Stimulated activated CD8-positive, alpha-beta memory T cell treated with anti-CD3 and anti-CD28 coated beads, Interleukin-7, amount 100 ng/mL, for 24 hours (primary cell): ENCODE measurements at places on chromosomes 16 and 17.
A peak's percentile ranks its signal among the peaks of the same experiment; 100 is the strongest.

- no peak for DNase-seq
Measured at GRCh38 chr17:72397687-72398086, 276.9 kb downstream of the SOX9 start.

GRCh38 chr16:53369921-53370320 is 64.3 kb upstream of the RBL2 start:
- DNase-seq: no peak

DNA sequence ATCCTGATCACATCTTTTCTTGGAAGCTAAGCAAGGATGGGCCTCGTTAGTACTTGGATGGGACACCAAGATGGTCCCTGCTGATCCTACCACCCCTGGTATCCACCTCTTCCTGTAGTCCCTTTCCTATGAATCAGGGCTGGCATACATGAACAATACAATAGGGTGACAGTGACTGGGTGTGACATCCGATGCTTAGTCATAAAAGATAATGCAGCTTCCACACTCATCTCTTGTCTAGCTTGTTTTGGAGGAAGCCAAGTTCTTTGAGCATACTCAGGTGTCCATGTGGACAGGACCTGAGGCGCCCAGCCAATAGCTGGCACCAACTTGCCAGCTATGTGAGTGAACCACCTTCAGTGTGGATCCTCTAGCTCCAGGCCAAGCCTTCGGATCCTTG is 62.5 kb upstream of the NFAT5 start:
- DNase-seq: no peak

GRCh38 chr16:61309386-61309785 is 726.9 kb downstream of the CDH8 start:
- no peak for DNase-seq

GRCh38 chr17:6502871-6503509 is 53.4 kb downstream of the PITPNM3 start:
- DNase-seq: no peak

DNA sequence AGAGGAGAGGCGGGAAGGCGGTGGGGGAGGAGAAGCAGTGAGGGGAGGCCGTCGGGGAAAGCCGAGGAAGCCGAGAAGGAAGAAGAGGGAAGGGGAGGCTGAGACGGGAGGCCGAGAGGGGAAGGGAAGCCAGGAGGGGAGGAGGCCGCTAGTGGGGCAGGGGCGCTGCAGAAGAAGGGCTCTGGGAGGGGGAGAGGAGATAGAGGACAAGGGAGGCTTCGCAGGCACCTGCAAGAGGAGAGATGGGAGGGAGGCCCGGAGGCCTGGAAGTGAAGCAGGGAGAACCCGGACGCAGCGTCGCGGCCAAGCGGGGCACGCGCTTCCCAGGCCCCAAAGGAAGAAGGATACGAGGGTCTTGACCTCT is 2.3 kb downstream of the C17orf58 start:
- DNase-seq: no peak

GRCh38 chr17:78450696-78451345 is 72.4 kb downstream of the PGS1 start:
- no peak for DNase-seq

DNA sequence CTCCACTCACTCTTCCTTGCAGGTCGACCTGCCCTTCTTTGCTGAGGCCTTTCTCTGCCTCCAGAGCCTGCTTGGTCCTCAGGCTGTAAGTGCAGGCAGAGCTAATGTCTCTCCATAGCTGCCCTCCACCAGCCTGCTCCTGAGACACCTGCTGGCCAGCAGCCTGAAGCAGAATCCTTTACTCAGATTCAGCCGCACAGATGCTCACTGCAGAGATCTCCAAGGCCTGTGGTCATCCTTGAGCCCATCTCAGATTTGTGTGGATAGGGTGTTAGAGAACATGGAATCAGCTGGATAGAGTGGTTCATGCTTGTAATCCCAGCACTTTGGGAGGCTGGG is 11.5 kb downstream of the DEXI start:
- DNase-seq: no peak

GRCh38 chr17:29848737-29849136 is 81.3 kb downstream of the SSH2 start:
- no peak for DNase-seq

- no peak for DNase-seq
Measured at GRCh38 chr17:17075125-17075781, 33.0 kb downstream of the MPRIP start.

DNA sequence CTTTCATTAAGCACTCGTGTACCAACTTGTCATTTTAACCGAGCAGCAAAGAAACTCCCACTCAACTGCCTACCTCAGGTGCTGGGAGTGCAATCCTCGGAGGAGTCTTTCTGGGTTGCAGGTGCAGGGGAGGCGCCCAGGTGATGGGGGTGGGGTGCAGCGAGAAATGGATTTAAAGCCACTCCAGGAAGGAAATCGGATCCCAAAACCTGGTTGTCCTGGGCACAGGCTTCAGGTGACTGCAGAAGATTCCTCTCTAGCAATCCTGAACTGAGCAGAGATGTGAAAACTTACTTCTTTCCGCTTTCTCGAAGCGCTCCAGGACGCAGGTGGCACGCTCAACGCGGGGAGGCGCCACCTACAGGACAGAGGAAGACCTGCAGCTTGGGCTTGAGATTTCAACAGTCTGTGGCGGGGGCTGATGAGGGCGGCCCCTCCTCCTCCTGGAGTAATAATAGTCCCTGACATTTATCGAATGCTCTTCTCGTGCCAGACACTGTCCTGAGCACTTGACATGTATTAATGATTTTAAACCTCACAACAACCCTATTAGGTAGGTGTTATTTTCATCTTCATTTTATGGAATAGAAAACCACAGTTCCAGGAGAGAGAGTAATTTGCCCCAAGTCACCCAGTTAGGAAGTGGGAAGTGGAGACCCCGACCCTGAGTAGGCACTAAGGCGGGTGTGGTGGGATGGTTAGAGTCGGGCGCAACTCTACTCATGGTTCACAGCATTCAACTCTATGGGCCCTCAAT is 27.2 kb upstream of the SKAP1 start:
- peak; percentile 45 for DNase-seq

DNA sequence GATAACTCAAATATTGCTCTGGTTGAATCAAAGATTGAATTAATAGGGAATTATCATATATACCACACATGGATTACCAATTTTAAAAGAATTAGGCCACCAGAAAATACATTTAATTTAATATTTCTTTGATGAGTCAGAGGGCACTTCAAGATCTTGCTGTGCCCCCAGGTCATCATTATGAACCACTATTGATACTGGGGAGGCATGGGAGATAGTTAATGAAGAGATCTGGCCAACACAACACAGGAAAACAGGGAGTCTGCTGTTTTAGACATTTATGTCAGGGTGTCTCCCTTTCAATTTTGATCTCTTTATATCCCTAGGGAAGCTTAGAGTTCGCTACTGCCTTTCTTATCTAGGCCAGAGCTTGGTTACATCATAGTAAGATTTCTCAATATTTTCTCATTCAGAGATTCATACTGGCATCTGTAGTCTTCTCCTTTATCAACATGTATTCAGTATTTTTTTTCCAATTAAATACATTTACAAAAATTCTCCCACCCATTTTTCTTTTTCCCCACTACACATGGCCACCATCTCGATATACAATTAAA is 158.3 kb upstream of the ZFHX3 start:
- DNase-seq: no peak

DNA sequence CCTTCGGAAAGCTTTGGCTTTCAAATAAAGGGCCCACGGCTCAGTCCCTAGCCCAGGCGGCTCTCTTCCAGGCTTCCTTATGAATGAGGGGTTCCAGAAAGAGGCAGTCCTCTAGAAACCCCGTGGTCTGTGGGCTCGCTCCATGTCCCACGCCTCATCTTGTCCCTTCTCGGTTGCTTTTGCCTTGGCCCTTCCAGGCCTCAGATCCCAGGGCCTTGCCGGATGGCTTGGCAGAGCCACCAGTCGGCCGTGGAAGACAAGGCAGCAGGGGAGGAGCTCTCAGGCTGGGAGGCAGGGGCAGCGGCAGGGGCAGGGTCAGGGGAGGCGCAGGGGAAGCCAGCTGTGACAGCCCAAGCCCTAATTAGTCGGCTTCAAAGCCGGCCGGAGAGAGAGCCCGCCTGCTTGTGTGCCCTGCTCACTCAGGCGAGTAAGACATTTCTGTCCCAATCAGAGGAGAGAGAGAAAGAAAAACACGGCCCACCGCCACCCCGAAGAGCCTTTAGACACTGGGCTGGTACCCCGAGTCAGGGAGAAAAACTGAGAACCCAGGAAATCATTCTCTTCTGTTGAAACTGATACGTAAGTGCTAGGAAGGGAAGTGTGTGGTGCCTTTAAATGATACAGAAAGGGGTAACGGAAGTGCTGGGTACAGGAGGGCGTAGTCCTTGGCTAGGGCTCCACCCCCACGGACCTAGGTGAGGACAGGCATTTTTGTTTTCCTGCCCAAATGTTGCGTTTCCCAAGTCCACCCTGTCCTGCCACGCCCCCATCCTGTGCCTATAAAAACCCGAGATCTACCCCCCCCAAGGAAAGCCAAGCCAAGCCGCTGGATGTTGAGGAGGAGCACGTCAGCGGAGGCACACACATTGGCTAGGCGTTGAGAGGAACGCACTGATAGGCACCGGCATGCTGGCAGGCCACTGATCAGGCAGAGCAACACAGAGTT is 27.8 kb upstream of the MEIOC start:
- DNase-seq: no peak

DNA sequence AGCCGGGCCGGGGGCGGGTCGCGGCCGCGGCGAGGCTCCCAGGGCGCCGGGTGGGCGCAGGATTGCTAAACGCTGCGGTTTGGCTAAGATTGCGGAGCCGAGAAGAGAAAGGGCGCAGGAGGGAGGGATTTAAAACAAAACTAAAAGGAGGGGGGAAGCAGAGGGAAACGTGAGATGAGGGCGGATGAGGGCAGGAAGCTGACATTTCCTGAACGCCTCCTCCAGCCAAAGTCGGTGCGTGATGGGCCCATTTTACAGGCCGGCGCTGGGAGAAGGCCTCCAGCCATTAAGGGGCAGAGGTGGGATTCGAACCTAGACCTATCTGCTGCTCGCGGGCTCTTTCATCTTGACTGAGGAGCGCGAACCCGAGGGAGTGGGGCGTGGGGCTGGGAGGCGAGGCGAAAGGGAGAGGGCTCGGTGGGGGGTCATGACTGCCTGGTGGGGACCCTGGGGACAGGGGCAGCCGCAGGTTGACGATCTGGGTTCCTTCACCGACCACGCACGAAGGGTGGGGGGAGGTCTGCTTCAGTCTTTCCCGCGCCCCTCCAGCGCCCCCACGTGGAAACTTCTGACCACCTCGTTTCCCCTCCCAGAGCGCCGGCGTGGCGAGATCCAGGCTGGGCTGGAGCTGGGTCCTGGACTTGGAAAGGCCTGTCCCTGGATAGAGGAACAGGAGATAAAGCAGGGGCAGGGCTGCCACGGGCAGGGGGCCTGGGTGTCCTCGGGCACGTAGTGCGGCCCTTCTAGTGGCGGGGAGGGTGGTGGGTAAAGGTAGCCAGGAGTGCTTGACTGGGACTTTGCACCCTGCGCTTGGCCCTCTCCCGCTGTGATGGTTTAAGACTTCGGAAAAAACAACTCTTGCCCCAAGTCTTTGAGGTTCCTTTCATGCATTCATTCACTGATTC is 3.8 kb upstream of the TAC4 start:
- peak; percentile 43 for DNase-seq

- no peak for DNase-seq
Measured at GRCh38 chr17:74240618-74241205, 27.3 kb downstream of the TTYH2 start.

GRCh38 chr17:76174037-76174436 is 33.0 kb upstream of the FOXJ1 start:
- DNase-seq: no peak

- DNase-seq: no peak
Measured at GRCh38 chr17:40253565-40253964, 34.1 kb upstream of the CDC6 start.

GRCh38 chr17:49787884-49788477 is 500 bp upstream of the KAT7 start:
- no peak for DNase-seq

- no peak for DNase-seq
Measured at GRCh38 chr17:1060991-1061390, 64.1 kb downstream of the TIMM22 start.

- no peak for DNase-seq
Measured at GRCh38 chr17:33871720-33872540, 383.2 kb upstream of the CCL2 start.

DNA sequence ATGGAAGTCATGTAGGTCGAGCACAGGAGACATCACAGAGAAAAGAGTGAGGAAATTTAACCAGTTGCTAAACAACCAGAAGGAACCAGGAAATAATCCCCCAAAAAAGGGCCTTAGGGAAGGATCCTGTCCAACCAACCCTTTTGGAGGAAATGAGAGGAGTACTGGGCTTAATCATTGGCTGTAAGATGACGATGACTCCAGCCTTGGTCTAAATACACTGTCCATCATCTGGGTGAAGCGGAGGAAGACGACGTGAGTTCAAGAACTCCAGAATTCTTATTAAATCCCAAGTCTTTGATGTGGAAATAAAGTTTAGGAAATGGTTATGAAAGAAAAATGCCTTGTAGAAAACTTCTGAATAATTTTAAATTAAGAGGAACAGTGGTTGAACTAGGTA is 11.5 kb upstream of the ALOX15 start:
- no peak for DNase-seq

- no peak for DNase-seq
Measured at GRCh38 chr16:88489163-88489741, 36.2 kb downstream of the ZFPM1 start.

DNA sequence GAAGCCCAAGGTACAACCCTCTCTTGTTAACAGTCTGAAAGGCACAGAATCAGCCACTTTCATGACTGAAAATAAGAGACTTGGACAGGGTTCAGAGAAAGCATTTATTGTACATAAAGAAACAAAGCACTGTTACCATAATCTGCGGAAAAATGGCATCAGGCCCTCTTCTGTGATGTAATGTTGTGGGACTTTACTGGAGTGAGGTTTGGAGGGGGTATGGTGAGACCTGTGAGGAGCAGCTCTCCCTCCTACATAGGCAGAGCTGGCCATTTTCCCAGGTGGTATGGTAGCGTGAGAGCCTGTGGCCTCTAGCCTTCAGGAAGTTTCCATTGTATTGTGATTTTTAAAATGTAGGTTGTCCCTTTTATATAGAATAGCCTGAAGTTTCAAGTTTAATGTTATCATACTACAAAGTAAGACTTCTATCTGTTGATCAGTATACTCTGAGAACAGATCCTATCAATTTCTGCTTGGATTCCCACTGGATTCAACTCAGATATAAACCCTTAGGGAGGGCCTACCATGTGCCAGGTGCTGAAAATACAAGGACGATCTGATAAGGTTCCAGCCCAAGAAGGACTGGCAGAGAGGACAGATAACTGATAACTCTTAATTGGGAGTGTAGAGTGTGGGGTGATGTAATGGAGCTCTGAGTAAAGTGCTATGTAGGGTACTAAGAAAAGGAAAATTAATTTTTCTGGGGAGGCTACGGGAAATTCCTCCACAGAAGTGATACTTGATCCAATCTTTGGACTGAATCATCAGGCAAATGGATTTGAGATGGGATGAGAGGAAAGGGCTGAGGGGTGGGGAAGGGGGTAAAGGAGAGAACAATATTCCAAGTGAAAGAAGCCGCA is 4.1 kb upstream of the YPEL2 start:
- DNase-seq: no peak

DNA sequence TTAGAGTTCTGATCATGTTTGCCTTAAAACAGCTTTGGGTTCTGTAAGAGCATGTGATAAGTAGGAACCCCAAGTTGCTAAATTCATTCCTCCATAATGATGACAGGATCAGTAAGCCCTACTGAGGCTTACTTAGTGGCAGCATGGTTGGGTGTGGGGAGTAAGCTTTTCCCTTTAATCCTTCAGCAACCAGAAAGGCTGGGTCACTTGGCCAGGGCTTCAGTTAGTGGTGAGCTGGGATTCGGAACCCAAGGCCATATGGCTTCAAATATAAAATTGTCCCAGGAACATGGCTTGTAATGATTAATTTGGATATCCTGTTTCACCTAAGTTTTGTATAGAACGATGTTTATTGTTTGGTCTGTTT is 850 bp downstream of the GINS3 start:
- no peak for DNase-seq
